ENCODE measurements at places on chromosomes 7 and 10.

DNA sequence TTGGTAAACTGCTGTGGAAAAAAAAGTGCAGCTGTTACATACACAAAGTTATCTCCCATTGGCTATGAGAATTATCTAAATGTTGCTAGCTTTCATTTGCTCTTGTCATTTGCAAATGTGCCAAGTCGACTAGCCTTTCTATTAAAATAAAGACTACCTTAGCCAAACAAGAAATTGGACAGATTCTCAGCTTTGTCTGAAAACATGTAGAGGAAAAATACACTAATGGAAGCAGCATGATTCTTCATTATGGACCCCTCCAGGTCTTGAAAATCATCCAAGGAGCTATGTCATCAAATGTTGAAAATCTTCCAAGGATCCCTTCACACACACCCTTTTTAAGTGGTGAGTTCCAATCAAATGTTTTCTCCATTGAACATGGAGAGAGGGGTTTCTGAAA lies 237.7 kb downstream of the ETV1 start:
- DNase-seq, result no peak

- no peak for DNase-seq
Observed at GRCh38 chr10:71188201-71188600, 24.2 kb upstream of the UNC5B start.

GRCh38 chr7:148535217-148535616 lies 55.3 kb upstream of the C7orf33 start:
- DNase-seq, result no peak

DNA sequence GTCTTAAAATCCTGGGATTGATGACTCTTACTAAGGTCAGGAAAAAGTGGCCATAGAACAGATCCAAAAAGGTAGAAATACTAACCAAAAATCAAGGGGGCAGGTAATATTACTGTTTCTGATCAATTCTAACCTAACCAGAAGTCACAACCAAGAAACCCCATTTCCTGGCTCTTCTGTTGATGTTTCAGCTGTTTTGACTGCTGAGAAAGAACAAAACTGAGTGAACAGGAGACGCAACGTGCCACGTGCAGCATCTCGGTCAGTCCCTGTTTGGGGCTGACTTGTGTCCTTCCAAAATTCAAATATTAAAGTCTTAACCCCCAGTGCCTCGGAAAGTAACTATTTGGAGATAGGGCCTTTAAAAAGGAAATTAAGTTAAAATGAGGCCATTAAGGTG lies 56.8 kb downstream of the JAZF1 start:
- DNase-seq, result no peak

DNA sequence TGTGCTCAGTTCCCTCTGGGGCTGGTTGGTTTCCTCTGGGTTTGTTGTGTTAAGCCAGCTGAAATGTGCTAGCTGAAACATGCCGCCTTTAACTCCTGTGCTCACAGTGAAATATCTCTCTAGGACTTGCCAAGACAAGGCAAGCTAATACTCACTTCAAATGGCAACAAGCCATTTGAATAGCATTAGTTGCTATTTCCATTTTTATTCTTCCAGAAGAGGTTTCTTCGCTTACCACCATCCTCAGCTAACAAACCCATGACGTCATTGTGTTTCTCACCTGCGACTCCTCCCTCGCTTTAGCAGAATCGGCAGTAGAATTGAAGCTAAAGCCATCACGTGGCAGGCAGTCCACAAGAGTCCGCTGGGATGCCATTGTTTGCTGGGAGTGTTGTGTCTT lies 61.3 kb downstream of the ZNF22 start:
- DNase-seq, result no peak

GRCh38 chr7:33562996-33563395 lies 342.3 kb upstream of the BMPER start:
- DNase-seq, result no peak

DNA sequence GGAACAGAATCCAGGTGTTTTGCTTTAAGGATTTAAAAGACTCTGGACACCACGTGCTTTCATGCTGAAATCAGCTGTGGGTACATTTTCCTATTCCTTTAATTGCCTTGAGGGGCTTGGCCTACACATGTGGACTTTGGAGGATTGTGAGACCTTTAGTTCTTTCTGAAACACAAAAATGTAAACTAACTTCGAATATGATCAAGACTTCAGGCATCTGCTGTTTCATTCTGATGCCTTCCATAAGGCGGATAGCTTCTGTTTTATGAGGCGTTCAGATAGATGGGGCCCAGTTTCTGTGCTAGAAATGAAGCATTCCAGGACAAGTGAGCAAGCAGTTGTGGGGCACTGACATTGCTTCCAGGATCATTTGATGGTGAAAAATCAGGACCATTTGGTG lies 1.5 kb upstream of the NOBOX start:
- no peak for DNase-seq

GRCh38 chr7:127760436-127761031 lies 108.5 kb downstream of the SND1 start:
- DNase-seq, result no peak

GRCh38 chr10:61503051-61503450 lies 49.9 kb upstream of the TMEM26 start:
- no peak for DNase-seq

DNA sequence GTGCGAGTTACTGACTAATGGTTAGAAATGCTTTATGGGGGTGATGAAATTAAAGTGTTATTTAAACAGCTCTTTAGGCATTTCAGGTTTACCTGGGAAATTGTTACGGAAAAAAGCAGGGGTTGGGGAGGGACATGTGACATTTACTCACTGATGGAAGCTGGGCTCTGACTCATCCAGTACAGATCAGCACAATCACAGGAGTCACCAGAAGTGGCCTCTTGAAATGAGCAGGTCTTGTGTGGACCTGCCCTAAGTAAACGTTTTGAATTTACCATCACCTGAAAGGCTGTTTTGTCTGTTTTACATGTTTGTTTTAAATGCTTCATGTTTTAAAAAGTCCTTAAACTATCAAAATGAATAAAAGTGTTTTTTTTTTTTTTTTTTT lies 2.3 kb downstream of the GLRX3 start:
- no peak for DNase-seq

Measured in upper lobe of right lung (tissue), 1 donor.